ENCODE measurements at places on chromosomes 5 and 9.

DNA sequence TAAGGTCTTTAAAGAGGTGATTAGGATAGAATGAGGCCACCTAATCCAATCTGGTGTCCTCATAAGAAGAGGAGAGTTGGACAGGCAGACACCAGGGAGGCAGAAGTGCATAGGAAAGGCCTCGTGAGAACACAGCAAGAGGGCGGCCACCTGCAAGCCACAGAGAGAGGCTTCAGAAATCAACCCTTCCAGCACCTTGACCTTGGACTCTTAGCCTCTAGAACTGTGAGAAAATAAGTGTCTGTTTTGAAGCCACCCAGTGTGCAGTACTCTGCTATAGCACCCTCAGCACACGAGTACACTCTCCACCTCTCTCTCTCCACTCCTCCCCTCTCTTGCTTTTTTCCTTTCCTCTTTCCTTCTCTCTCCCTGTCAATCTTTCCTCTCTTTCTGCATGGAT is 26.8 kb downstream of the NIPAL4 start:
- no peak for DNase-seq

DNA sequence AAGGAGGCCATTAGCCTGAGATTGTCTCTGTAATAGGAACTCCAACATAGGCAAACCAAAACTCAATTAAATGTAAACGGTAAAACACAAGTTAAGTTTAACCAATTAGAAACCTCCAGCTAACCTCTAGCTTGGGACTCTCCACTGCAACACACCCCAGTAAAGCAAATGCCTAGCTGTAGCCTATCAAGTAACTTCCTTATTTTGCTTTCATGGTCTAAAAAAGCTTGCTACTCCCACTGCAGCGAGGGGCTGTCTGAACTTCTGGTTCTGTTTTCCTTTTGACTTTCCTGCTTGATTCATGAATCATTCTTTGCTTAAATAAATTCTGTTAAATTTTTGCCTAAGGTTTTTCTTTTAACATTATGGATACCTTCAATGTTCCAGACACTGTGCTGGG is 24.4 kb upstream of the C5orf46 start:
- no peak for DNase-seq

DNA sequence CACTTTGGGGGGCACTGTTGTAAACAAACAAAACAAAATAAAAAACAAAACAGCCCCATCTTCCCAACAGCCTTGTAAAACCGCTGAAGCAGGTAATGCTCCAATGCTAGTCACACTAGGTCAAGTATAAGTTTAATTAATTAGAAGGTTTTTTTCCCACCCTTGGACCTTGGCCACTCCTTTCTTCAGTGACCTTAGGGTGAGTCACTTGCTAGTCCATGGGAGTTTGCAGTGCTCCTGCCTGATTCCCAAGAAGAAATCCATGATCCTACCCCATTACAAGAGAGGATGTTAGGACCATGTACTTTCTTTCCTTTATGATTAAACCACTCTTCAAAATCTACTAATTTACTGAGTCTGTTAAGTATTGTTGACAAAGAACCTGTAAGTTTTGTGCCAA is 192.2 kb upstream of the CDKN2B start:
- DNase-seq = no peak

DNA sequence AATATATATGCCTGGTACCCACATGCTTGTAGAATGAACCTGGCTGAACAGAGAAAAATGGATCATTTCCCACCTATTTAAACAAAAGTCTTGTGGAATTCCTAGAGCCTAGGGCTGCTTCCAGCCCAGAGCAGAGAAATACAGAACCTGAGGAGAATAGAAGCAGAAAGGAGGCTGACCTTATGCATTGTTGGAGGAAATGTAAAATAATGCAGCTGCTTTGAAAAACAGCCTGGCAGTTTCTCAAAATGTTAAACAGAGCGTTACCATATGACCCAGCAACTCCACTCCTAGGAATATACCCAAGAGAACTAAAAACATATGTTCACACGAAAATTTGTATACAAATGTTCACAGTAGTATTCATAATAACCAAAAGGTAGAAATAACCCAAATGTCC is 15.1 kb downstream of the MAPKAP1 start:
- no peak for DNase-seq

DNA sequence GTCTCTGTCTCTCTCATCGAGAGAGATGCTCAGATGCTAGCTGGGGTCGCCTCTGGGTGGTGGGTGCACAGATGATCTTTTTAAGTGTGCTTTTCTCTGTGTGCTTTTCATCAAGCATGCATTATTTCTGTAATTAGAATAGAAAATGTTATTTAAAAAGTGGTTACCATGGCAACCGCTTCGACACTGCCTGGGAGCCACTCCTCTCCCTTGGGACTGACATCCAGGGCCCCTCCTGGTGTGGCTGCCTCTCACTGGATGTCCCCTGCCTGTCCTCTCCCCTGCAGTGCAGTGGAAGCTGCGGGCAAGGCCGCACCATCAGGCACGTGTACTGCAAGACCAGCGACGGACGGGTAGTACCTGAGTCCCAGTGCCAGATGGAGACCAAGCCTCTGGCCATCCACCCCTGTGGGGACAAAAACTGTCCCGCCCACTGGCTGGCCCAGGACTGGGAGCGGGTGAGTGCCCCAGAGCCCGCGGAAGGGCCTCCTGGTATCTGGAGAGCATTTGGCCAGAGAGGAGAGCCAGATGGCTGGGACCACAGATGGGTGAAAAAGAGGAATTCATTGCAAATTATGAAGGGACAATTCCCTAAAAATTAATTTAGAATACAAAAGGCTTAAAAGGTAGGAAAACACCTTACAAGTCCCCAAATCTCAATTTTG is 34.7 kb downstream of the ADAMTSL2 start:
- DNase-seq = peak; percentile 59

- DNase-seq = no peak
These were observed 1.1 kb downstream of the CNOT6 start for GRCh38 chr5:180495292-180495691.

GRCh38 chr5:116778032-116778431 is 203.4 kb upstream of the SEMA6A start:
- DNase-seq = peak; percentile 63

- DNase-seq = peak; percentile 43
These were observed 4.7 kb upstream of the ISCA1 start for GRCh38 chr9:86287013-86287412.

DNA sequence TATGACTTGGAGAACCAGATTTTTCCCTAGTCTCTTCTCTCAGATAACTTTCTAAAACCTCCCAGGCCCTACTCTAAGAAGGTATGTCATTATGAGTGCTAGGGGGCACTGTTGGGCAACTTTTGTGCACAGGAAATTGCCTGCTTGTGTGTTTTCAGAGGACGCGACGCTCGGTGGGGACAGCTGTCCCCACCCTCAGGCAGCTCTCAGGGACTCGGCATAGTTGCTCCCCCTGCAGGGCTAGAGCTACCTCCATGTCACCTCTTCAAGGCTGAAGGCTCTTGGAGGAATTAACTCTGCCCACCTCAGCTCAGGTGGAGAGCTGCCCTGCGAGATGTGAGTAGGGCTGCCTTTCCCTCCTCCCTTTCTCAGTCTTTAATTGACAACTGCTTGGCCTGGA is 10.2 kb upstream of the TIFAB start:
- DNase-seq = peak; percentile 77

GRCh38 chr5:60594715-60595477 is 105.1 kb downstream of the DEPDC1B start:
- no peak for DNase-seq

DNA sequence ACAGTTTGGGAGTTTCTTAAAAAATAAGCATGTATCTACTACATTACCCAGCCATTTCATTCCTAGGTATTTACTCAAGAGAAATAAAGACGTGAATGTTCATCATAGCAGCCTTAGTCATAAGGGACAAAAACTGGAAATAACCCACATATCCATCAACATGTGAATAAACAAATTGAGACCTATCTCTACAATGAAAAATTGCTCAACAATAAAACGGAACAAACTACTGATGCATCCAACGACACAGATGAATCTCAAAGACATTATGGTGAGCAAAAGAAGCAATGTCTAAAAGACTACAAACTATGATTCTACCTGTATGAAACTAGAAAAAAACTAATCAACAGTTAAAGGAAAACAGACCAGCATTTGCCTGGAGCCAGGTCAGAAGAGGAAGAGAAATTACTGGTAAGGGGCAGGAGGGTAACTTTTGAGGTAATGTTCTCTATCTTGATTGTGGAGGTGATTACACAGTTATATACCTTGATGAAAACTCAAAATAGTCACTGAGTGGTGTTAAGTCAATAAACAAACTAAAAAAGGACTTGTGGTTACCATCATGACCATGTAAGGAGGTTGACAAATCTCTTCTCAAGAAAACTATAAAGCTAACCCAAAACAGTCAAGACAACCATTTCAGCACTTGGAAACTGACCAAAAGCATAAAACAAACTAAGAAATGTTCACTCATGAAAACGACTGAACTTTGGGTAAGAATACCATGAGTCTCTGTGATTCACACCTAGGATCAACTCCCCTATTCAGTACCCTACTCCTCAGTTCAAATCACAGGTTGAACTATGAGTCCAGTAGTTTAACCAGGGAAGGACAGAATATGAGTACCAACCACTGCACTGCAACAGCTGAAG is 10.4 kb downstream of the UIMC1 start:
- no peak for DNase-seq

GRCh38 chr9:96665789-96666188 is 10.7 kb upstream of the PRXL2C start:
- no peak for DNase-seq

- DNase-seq = no peak
These were observed 47.9 kb downstream of the RAI14 start for GRCh38 chr5:34703767-34704713.

GRCh38 chr9:14306672-14307660 is 7.0 kb downstream of the NFIB start:
- DNase-seq = peak; percentile 78

- no peak for DNase-seq
These were observed 511.3 kb upstream of the ADAMTS16 start for GRCh38 chr5:4628645-4629385.

DNA sequence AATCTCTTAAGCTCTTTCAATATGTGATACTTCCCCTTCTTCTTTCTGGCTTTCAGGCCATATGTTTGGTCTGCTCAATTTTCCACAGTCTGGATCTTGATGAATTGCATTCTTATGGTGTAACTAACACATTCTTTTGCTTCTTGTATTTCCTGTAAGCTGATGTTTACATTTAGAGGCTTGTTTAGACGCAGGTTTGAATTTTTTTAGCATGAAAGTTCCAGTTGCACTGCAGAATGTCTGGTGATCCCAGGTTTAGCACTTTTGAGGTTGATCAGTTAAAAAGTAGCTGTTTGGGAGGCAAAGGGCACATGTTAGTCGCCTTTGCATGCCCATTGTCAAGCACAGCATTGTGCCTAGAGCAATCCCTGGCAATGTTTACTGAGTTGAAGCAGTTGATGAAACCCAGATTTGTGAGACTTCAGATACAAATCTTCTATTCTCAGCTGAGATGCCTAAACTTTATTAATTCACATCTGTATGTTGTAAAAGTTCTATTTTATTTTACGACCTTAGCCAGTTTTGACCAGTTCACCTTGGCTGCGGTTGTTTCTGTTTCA is 59.6 kb upstream of the SPATA31C2 start:
- DNase-seq = no peak

- no peak for DNase-seq
These were observed 17.6 kb upstream of the ERCC6L2 start for GRCh38 chr9:95857896-95858295.

- DNase-seq = peak; percentile 15
These were observed 904 bp downstream of the RPL12 start for GRCh38 chr9:127450243-127450760.

- DNase-seq = no peak
These were observed 31.3 kb upstream of the LARP1 start for GRCh38 chr5:154723740-154724505.

- DNase-seq = no peak
These were observed 2.6 kb upstream of the RFX3 start for GRCh38 chr9:3528451-3528850.

DNA sequence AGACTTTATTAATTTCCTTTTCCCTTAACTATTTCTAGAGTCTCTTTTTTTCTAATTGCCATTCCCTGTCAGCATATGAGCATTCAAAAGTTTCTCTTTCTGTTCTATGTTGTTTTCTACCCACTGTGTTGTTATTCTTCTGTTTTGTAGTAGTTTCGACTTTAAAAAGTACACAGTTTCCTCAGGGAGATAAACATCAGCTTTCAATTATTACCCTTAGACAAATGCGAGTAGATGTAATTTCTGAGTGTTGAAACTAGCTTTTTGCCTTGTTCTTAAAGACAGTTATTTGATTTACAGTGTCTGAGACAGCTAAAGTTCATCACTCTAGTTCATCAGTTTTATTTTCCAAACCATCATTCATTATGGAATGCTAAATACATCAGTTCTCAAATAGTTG is 19.5 kb downstream of the MTREX start:
- no peak for DNase-seq

- DNase-seq = no peak
These were observed 899.2 kb upstream of the WWC1 start for GRCh38 chr5:167392240-167392639.

- DNase-seq = no peak
These were observed 132.1 kb downstream of the GLIS3 start for GRCh38 chr9:4167728-4168127.

DNA sequence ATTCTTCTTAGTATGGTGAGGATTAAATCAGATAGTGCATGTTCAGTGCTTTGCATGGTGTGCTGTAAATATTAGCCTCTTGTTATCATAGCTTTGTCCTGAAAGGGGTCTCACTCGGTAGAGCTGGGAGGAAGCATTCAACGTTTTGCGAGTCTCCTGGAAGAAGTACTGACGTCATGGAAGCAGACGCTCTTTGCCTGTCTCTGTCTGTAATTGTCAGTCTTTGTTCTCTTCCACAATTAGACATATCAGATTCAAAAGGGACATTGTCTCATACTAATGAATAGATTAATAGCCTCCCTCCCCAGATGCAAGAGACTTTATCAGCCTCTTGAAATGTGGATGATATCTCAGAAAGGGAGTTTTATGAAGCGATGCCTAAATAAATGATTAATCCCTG is 91.8 kb upstream of the CXCL14 start:
- no peak for DNase-seq

GRCh38 chr9:98399950-98400683 is 144.7 kb upstream of the TBC1D2 start:
- DNase-seq = no peak

DNA sequence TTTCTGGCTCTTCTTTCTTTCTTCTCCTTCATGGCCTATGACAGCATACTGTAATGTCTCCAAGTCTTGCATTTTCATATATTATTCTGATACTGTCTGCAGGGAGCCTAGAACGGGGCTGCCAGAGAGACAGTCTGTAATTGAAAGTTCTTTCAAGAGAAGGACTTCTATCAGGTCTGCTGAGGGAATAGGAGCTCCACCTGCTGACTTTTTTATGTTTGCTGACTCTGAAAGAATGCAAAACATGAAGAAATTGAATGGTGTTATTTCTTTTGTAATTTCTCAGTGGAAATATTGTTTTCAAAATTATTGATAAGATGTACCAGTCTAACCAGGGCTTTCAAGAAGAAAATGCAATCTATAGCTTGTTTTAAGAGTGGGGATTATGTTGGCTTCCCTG is 121.9 kb upstream of the RFX3 start:
- no peak for DNase-seq

All from G401 (cell line).